ENCODE measurements at places on chromosomes 5 and 9. TPM values are rescaled to one million over a fixed set of nuclear protein-coding genes. Genes with fewer than 3 reads are reported as not detected.

Gene FOXD4L5
- 0.28 TPM for polyA plus RNA-seq

Gene RPP25L
- 25.8 TPM for polyA plus RNA-seq

Gene PTCH1
- 26.5 TPM for polyA plus RNA-seq

DNA sequence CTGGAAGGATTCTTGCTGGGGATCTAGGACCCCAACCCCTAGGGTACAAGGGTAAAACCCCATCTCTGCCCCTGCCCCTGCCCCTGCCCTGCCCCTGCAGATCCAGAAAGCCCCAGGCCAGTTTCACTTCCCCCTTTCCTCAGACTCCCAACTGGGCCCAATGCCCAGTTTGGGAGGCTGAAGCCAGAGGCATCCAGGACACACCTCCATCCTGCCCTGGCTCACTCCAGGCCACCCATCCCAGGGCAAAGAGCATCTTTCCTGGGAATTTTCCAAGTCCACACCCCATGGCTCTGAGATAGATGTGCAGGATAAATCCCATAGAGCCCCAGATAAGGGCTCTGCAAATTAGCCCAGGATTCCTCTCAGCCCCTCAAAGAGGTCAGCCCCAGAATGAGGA lies 17.4 kb downstream of the CNTFR start:
- DNase-seq = no peak

DNA sequence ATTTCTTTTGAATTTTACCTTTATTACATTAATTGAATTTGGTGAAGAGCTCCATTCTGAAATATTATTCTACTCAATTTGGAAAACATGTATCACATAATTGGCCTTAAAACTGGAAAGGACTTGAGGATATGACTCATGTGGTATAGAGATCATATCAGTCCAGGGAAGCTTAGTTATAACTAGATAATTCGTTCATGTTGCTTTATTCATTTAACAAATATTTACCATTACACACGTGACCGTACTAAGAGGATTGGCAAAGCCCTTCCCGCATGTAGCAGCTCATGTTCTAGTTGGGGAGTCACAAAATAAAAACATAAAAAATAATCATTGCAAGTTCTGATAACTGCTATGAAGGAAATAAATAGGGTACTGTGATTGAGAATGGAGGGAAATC lies 1816.5 kb downstream of the MAT2B start:
- DNase-seq = no peak

Gene NTRK2
- 134 TPM for polyA plus RNA-seq

- DNase-seq = no peak
These were observed 71.7 kb upstream of the TRIO start for GRCh38 chr5:14071433-14071832.

DNA sequence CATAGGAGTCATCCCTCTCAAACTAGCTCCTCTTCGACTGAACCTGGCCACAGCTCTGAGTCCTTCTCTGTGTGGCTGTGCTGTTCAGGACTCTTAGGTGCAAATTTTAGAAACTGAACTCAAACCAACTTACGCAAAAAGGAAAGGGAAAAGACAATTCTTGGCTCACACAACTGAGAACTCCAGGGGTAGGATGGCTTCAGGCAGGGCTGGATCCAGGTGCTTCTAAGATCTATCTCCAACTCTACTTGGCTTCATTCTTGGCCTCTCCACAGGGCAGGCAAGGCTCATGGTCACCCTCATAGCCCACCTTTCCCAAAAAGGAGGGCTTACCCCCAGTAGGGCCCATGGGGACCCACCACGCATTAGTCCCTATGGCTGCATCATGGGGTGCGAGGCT lies 8.1 kb downstream of the ASS1 start:
- no peak for DNase-seq

GRCh38 chr9:93254806-93255493 lies 71.0 kb downstream of the WNK2 start:
- DNase-seq = no peak

Gene FOXI1
- polyA plus RNA-seq = 7.9 TPM

DNA sequence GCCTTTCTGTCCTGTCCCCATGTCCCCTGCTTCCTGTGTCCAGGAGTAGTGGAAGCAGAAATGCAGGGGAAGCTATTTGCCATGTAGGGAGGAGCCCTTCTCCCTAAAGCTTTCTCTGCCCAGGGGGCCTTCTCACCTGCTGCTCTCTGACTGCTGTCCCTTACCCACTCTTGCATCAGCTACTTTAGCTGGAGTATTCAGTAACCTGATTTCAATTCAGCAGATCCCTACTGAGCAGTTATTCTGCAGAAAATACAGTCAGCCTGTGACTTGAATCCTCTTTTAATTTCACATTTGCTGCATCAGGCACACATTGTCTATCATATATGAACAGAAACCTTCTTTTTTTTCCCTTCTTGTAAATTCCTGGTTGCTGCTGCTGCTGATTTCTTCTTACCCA lies 90.4 kb downstream of the MVB12B start:
- no peak for DNase-seq
